ENCODE measurements at places on chromosomes 12 and 14.

- no peak for DNase-seq
Measured at GRCh38 chr12:46084666-46085631, 94.6 kb upstream of the SCAF11 start.

- no peak for DNase-seq
Measured at GRCh38 chr14:52086711-52087110, 17.9 kb upstream of the NID2 start.

DNA sequence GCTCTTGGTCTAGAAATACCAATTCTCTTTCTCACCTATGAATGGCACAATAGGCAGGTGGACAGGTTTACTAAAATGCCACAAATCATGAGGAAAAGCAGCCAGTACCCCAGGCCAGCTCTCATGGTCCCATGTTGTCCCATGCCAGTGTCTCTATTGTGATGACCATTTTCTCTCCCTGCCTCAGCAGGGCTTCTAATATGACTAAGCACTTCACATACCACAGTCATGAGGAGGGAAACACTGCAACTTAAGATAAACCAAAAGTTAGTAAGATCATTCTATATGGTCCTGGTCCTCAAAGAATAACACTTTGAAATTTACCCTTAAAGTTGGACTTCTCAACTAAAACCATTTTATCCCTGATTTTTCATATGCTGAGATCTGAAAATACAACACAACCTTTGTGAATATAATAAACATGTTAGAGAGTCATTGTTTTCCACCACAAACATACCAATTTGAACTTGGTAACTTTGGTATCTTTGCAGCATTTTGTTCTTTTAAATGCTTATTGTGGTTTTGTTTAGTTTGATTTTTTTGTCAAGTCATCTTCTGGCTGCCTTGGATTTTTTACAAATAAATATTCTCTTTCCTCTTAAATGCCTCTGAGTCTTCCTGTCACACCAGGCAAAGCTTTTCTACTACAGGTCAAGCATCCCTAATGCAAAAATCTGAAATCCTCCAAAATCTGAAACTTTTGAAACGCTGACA, 3.6 kb downstream of the TTC5 start:
- no peak for DNase-seq

DNA sequence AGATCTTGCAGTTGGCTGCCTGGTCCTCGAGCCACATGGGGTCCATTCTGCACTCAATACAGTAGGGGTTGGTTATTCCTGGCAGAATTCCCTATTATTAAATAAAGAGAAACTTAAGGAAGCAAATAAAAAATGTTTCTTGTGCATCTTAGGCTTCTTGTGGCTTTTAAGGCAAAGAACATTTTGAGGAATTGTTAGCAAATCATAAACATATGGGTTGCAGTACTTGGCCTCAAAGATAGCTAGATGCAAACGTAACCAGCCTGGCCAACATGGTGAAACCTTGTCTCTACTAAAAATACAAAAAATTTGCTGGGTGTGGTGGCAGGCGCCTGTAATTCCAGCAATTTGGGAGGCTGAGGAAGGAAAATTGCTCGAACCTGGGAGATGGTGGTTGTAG, 50.8 kb upstream of the KCNA5 start:
- DNase-seq, result no peak

GRCh38 chr14:99133636-99134515, 138.1 kb downstream of the BCL11B start:
- DNase-seq, result no peak

DNA sequence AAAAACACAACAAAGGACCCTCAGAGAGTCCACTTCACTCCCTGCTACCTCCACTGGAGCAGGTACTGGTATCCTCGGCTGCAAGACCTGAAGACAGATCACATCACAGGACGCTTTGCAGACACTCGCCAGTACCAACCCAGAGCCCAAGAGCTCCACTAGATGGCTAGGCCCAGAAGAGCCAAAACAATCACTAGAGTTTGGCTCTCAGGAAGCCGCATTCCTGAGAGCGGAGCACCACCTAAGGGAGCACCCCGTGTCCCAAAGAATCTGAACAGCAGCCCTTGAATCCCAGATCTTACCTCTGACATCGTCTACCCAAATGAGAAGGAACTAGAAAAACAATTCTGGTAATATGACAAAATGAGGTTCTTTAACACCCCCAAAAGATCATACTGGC, 399.8 kb downstream of the RAD51B start:
- DNase-seq, result no peak

GRCh38 chr14:74905595-74906142, 17.4 kb downstream of the RPS6KL1 start:
- DNase-seq, result peak; percentile 71

DNA sequence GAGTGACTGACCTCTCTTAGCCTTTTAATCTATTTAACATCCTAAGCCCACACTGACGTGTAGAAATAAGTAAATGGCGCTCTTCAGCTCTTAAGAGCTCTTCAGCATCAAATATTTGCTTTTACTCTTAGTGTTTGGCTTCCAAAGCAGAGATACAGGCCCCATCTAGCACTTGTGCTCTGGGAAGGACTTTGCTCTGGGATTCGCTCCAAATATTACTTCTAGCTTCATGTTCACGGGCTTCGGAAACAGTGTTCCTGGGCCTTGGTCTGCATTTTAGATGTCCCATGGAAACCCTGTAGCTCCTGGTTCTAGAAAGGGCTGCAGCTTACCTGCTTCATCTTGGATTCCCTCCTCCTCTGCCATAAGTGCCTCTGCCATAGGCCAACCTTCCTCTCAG, 2.7 kb upstream of the NKX2-8 start:
- DNase-seq, result no peak

DNA sequence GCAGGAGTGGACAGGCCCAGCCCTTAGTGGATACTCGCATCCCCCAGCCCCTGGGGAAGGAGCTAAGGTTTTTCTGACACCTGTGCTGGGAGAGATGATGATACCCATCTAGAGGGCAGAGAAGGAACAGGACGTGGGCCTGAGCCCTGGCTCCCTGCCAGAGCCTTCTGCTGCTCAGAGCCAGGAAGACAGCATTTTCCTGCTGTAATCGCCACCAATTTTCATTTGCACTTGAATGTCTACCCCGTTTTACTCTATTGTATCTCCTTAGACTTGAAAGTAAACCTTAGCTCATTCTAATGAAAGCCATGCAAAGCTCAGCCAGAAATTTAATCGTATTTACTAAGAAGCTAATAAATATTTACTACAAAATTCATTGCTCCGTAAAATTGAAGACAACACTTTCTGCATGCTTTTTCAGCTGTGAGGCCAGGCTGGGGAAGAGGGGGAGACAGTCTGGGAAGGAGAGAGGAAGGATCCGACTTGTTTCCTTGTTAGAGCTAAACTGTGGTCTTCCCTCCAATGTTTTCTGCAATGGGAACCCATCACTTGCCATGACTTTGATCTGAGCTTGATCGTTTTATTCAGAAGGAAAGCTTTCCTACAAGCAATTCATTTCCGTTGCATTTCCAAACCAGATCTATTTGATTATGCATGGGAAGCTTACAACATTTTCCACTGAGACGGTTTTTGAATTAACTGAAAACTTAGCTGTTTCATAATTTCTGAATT, 17.6 kb upstream of the TRAF3 start:
- no peak for DNase-seq

GRCh38 chr12:12992418-12993130, 7.5 kb downstream of the HEBP1 start:
- no peak for DNase-seq

DNA sequence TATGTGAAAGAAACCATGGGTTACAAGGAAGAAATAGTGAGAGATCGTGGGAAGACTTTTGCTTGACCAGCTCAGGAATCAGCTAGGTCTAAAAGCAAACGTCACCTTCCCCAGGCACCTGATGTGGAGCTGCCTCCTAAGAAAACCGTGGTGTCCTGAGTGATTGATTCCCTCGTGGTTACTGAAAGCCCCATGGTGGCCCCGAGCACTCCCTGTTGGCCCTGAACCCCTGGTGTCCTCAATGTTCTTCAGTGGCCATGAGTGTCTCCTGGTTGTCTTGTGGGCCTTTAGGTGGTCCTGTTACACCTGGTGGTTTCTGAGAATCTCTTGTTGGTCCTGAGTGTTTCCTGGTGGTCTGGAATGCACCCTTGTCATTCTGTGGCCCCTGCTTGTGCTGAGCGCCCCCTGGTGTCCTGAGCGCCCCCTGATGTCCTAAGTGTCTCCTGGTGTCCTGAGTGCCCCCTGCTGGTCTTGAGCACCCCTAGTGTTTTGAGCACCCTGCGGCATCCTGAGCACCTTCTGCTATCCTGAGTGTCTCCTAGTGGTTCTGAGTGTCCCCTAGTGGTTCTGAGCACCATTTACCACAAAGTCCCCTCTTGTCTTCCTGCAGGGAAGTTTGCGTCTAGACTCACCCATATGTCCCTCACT, 518.7 kb downstream of the TMEM121 start:
- peak; percentile 4 for DNase-seq
